ENCODE measurements at places on chromosomes 5 and 9.

- DNase-seq = no peak
Observed at GRCh38 chr5:21774801-21775200, 1078.3 kb downstream of the CDH12 start.

GRCh38 chr5:158409507-158409906, 550.6 kb upstream of the CLINT1 start:
- no peak for DNase-seq

DNA sequence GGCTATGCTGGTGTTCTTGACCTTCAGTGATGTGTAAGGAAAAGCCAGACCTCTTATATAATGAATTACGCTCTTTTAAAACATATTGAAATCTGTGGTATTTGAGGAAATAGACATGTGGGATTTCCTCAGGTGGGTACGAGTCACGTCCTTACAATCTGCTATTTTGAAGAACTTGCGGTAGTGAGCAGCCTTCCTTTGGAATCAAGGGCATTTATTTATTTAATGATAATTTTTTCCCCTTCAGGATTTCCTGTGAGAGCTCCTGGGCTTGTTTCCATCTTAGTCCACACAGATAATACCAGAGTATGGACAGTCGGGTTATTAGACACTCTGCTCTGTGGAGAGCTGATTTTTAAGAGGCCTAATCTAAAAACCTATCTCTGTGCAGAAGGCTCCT, 167.9 kb downstream of the ARHGEF28 start:
- no peak for DNase-seq

- no peak for DNase-seq
Observed at GRCh38 chr5:144273232-144274027, 102.8 kb downstream of the KCTD16 start.

- DNase-seq = no peak
Observed at GRCh38 chr5:33338336-33339110, 102.2 kb upstream of the TARS1 start.

DNA sequence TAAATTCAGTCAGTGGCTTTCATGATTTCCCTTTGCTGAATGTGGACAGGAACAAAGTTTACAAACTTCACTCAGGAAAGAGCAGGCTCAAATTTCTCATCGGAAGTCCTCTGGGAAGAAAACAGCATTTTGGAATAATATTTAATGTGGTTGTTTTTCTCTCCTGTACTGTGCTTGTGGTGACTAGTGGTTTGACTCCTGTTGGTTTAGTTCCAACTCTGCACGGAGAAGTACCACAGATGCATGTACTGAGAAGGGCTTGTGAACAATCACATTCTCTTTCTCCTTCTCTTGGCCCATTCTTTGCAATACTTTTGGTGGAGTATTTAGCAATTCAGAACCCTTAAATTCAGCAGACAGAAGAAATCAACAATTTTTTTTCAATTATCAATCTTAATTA, 13.3 kb downstream of the MPDZ start:
- no peak for DNase-seq

- DNase-seq = no peak
Observed at GRCh38 chr5:14665949-14666348, 1.4 kb downstream of the OTULIN start.

DNA sequence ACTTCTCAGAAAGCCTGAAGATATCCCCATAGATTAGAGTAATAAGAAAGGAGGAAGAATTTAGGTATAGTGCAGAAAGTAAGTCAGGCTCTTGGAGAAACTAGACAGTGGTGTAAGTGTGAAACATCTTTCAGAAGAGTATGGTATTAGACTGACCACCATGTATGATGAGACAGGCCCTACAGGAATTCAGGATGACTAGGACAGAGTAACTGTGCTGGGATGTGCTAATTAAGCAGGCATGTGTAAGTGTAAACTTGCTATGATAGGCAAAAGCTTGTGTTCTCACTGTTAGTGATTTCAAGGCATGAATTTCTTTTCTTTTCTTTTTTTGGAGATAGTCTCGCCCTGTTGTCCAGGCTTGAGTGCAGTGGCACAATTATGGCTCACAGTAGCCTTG, 70.8 kb downstream of the RAB24 start:
- DNase-seq = no peak

- DNase-seq = no peak
Observed at GRCh38 chr9:99398241-99398640, 176.2 kb downstream of the SEC61B start.

GRCh38 chr5:72662305-72662704, 154.2 kb upstream of the TNPO1 start:
- no peak for DNase-seq

GRCh38 chr5:178332210-178332641, 99.6 kb upstream of the PHYKPL start:
- DNase-seq = no peak

- no peak for DNase-seq
Observed at GRCh38 chr5:91277093-91277626, 106.0 kb downstream of the ARRDC3 start.

DNA sequence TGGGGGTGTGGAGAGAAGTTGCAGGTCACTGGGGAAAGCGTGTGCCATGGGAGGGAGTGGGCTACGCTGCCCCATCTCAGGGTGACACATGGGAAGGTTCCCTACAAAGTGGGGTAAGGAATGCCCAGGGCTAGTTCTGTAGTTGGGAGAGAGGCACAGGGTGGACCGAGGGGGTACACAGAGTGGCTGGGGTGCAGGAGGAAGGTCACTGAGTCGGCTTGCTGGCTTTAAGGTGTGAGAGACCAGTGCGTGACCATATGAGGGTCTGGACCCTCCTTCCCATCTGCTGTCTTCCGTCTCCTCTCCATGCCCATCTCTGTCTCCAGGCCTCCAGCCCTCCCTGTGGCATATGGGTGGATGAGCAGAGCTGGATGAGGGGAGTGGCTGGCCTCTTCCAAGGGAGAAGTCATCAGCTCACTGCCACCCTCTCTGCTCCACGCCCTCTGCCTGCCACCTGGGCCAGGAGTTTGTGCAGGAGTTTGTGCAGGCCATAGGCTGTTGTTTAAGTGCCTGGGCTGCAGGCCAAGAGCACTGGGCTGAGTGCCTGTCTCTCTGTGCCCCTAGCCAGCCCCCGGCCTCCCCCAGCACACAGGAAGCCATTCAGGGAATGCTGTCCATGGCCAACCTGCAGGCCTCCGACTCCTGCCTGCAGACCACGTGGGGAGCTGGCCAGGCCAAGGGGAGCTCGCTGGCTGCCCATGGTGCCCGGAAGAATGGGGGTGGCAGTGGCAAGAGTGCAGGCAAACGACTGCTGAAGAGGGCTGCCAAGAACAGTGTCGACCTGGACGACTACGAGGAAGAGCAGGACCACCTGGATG, 96.8 kb downstream of the PHF2 start:
- DNase-seq = no peak

- DNase-seq = no peak
Observed at GRCh38 chr5:132506094-132506692, 15.6 kb upstream of the IRF1 start.

DNA sequence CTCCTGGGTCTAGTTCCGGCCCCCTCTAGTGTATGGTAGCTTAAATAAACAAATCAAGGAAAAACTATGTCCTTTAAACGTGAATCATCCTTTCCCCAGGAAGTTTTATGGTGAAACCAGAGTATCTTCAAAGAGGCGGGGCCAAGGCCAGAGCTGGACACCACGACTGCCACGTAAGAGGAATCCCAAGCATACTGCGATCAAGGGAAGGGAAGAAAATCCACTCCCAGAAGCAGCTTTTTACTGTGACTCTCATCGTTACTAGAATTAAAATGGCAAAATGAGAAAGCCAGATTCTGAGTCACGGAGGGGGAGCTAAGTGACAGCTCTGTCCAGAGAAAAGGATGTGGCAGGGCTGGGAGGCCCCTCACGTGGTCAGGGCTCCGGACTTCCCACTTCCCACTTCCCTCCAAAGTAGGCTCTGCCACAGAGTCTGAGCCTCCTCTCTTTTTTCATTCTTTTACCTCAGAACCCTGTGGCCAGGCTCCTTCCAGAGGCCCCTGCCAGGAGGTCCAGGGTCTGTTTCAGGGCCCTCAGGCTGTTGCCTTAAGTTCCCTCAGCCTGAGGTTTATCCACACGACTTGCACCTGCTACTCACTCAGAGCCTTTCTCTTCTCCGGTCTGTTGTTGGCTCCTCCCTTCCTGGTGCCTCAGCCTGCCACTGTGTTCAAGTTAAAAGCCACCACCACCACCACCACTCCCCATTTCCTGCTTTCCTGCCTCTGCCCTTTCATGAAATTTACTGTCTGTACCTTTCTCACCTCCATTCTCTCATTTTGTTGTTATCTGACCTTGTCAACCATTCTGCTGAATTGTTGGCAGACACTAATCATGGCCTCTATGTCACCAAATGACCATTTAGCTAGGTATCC, 1.4 kb upstream of the GLRX start:
- DNase-seq = no peak

GRCh38 chr5:148201151-148201550, 1.7 kb upstream of the SPINK6 start:
- no peak for DNase-seq

- no peak for DNase-seq
Observed at GRCh38 chr9:77952635-77953328, 78.8 kb downstream of the GNAQ start.

DNA sequence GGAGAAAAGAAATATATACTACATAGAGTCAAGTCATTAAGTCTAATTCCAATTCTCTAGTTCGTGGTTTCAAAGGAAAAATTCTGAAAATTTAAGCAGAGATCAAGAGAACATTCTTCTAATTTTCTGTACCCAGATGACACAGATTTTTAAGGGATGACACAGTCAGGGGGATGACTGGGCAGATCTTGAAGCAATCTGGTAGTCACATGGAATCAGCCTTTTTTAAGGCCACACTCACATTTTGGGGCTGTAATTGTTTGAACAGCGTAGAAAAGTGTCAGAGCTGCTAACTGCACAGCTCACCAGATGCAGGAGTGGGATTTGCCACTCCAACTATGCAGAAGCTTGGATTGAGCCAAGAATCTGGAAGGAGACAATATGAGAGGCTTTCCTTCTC, 20.4 kb downstream of the PDE4D start:
- DNase-seq = no peak

DNA sequence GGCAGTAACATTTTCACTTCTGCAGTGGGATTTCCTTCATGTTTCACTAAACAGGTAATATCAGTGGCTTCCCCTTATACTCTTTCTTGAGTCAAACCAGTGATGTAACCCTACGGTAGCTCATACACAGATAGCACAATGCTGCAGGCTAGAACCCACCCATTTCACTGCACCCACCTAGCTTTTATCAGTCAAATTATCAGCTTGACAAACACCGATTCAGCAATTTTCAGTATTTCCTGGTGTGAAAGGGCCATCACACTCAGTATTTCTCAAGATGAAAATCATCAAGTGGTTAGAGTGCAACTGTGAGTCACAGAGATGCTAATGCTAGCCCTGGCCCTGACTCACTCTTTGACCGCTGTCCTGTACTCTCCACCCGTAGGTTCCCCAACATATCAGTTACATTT, 242.3 kb upstream of the PTGER4 start:
- DNase-seq = no peak

- DNase-seq = no peak
Observed at GRCh38 chr9:89774858-89775370, 170.1 kb downstream of the GADD45G start.

DNA sequence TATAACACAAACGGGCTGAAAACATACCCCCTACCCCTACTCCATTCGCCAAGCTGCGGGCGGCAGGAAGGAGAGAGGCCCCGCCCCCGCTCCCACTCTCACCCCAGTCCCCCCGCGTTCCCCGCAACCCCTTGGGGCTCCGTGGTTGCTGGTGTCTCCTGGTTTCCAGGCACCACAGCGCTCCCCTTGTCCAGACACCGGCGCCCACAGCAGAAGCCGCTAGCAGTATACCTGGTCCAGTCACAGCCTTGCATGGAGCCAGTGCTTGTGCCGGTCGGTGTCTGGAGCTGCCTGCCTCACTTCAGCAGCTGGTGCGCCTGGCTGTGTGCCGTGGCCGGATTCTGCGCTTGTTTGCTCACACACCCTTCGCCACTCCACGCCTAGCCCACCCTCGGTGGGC, 240.5 kb upstream of the DAB2 start:
- no peak for DNase-seq

DNA sequence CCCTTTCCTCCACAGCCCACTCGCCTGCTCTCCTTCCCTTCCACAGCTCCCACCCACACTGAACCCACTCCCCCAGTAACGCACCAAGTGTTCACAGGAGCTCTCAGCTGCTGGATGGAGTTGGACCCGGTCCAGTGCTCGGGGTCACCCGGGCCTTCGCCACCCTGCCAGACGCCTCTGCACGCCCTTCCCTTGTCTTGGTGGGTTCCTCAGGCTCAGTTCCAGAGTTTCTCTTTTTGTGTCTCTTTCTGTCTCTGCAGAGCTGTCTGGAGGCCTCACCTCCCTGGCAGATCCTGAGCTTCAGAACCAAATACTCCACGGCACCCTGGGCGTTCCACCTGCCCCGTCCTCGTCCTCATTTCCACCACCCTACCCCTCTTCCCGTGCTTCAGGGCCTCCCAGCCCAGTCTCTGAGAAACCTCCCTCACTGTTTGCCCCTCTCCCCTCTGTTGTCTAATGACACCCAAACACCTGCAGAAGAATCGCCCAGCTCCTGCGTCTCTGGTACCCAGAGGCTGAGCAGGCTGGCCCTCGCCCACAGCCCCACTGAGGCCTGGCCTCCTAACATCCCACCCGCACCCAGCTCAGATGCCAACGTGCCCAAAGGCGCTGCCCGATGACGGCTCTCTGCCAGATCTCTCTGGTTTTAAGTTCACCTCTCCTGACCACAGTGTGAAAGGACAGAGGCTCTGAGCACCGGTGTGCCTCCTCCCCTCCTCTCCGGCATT, 74.3 kb downstream of the COL23A1 start:
- no peak for DNase-seq

DNA sequence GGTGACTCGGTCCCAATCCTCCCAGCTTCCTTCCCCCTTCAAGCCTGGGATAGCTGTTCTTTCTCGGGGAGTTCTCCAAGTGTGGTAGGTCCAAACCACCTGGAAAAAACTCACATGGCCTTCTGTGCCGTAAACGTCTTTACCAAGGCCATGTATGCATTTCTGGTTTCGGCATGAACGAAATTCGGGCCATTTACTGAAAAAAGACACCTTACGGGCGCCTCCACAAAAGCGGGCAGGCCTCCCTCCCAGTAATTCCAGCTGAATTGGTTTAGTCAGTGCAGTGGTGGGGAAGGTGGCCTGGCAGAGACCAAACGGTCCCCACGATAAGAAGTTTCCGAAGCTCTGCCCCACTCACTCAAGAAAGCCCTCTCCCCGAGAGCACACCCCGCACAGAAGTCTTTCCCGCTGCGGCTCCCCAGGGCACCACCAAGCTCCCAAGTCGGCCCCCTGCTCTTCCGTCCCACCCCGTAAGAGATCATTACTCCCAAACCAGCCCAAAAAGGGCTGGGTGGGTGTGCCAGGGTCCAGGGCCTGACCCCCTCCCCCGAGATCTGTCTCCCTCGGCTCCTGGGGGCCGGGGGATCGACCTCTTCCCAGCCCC, 86.3 kb upstream of the MELK start:
- no peak for DNase-seq

Data from thoracic aorta (tissue), 2 donors.